ENCODE measurements at places on chromosomes 11 and 22.

GRCh38 chr22:46732513-46732912 is 5.5 kb downstream of the CERK start:
- DNase-seq: no peak

DNA sequence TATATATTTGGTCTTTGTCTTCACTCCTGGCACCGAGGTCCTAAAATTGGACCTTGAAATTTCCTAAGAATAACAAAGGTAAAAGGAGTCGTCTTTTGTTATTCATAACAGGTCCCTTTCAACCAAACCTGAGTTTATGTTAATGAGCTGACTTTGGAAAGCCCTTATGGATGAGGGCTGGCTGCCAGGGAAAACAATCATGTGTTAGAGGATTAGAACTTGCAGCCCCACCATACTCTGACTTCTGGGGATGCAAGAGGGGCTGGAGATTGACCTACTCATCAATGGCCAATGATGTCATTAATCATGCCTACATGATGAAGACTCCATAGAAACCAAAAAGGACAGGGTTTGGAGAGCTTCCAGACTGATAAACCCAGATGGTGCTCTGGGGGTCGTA is 118.9 kb downstream of the MRTFA start:
- DNase-seq: no peak

GRCh38 chr11:126167488-126167887 is 44.0 kb downstream of the RPUSD4 start:
- no peak for DNase-seq

DNA sequence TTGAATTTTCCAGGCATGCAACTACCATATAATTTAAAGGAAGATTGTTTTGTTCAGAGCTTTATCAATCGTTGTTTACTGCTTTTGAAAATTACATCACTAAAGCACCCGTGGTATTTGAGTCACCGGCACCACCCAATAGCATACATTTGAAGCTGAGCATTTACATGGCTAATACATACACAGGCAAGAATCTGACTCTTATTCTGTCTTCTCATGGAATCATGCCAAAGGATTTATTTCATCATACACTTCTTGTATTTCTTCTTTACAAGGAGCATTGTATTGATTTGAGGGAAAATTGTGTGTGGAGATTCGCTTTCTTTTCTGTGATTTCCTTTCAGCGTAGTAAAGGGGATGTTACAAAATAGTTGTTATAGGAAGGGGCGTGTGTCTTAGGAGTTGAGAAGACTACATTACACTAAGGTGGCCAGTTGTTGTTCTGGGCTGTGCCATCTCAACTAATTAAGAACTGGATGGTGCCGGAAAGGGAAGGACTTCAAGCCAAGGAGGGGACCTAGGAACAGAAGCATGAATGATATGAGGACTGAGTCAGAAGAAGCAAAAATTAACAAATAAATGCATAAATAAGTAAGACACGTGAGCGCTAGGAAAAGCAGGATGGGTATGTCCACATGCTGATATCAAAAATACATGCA is 12.9 kb upstream of the CD3E start:
- DNase-seq: no peak

- no peak for DNase-seq
Measured at GRCh38 chr11:17802491-17802890, 67.9 kb downstream of the KCNC1 start.

- no peak for DNase-seq
Measured at GRCh38 chr11:17267576-17267975, 9.0 kb upstream of the NUCB2 start.

GRCh38 chr22:31938296-31938695 is 6.0 kb upstream of the YWHAH start:
- DNase-seq: no peak

GRCh38 chr11:61669417-61669816 is 10.8 kb upstream of the DAGLA start:
- no peak for DNase-seq

- DNase-seq: no peak
Measured at GRCh38 chr11:122734848-122735496, 79.5 kb downstream of the UBASH3B start.

GRCh38 chr11:31671681-31672080 is 139.4 kb downstream of the PAX6 start:
- DNase-seq: no peak

GRCh38 chr22:36191106-36191836 is 10.3 kb downstream of the APOL4 start:
- no peak for DNase-seq

DNA sequence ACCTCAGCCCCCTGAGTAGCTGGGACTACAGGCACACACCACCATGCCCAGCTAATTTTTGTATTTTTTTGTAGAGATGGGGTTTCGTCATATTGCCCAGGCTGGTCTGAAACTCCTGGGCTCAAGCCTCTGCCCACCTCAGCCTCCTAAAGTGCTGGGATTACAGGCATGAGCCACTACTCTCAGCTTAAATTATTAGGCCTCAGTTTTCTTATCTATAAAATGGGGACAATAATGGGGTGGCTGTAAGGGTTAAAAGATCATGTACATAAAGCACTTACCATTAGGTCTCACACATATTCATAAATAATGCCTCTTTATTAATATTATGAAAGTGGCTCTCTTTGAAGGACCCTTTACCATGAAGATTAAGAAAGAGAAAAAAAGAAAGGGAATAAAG is 31.5 kb upstream of the CKAP5 start:
- DNase-seq: no peak

- DNase-seq: no peak
Measured at GRCh38 chr22:29539105-29539504, 14.5 kb downstream of the THOC5 start.

- no peak for DNase-seq
Measured at GRCh38 chr22:48704335-48704734, 1123.3 kb downstream of the BRD1 start.

GRCh38 chr22:20610757-20611156 is 103.3 kb downstream of the MED15 start:
- DNase-seq: no peak

DNA sequence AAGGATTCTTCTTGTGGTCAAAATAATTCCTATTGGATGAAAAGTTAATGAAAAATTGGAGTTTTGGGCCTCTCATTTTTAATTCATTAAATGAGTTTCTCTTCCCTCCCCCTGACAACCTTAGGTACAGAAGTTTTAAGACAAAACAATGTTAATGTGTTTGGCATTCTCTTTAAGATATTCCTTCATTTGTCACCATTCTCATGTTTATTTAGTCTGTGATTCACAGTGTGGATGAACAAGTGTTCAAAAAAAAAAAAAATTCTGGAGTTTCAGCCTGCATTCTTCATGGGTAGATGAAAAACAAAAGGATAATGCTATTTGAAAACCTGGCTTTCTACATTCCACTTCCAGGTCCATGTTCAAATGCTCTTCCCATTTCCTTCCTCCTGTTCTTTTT is 172.6 kb upstream of the LUZP2 start:
- no peak for DNase-seq

DNA sequence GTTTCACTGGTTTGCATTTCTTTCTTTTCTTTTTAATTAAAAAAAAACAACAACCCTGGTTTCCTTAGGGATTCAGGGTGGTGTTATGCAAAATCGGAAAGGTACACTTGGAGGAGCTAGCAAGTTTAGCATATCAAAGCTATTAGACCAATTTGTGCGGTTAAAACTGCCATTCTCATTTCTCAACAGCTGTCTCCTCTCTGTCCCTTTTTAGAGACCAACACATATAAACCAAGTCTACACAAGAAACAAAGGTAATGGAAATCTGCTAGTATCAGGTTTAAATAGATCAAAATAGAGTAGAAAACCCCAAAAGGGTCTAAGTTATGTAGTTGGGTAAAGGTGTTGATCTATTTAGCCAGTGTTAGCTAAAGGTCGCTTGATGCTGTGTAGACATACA is 1.7 kb upstream of the SESN3 start:
- DNase-seq: no peak

DNA sequence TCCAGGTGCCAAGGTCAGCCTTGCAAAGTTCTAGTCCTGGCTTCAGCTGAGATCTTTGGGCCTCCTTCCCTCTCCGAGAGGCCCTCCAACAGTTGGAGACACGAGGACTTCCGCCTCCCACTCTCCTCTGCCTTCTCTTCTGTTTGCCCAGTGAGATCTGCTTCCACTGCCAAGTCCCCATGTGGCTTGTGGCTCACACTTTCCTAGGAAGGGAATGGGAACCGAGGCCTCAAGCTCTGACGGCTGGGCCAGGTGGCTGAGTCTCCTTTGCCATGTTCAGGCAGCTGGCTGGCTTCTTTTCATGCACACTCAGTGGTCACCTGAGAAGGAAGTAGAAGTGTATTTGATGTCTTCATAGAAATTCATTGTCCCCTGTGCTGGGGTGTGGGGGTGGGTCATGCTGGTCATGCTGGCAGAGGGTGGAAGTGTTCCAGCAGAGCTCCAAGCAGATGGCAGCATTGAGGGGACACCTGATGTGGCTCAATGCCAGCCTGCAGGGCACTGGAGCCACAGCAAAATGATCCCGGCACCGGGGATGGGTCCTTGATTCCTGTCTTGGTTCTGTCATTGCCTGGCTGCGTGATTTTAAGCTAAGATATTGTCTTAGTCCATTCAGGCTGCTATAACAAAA is 130.4 kb downstream of the ADAMTS15 start:
- no peak for DNase-seq

Data from activated gamma-delta T cell treated with anti-CD3 and anti-CD28 coated beads, Interleukin-2, amount 50 U/mL, for 16 hours (primary cell).